Activated naive CD8-positive, alpha-beta T cell treated with anti-CD3 and anti-CD28 coated beads, Interleukin-2, amount 10 ng/mL, durations not matched to agents 7 days and 5 days (primary cell): ENCODE measurements at places on chromosomes 3 and 15. TPM values are rescaled to one million over a fixed set of nuclear protein-coding genes. Genes with fewer than 3 reads are reported as not detected.

The ZDHHC23 gene
- total RNA-seq, result 3.4 TPM

The TMEM40 gene
- total RNA-seq, result not detected

The GRAMD2A gene
- not detected for total RNA-seq

The NPAP1 gene
- not detected for total RNA-seq

The VILL gene
- 25.2 TPM for total RNA-seq

The SLC7A14 gene
- total RNA-seq, result not detected

The LRTM1 gene
- total RNA-seq, result not detected

DNA sequence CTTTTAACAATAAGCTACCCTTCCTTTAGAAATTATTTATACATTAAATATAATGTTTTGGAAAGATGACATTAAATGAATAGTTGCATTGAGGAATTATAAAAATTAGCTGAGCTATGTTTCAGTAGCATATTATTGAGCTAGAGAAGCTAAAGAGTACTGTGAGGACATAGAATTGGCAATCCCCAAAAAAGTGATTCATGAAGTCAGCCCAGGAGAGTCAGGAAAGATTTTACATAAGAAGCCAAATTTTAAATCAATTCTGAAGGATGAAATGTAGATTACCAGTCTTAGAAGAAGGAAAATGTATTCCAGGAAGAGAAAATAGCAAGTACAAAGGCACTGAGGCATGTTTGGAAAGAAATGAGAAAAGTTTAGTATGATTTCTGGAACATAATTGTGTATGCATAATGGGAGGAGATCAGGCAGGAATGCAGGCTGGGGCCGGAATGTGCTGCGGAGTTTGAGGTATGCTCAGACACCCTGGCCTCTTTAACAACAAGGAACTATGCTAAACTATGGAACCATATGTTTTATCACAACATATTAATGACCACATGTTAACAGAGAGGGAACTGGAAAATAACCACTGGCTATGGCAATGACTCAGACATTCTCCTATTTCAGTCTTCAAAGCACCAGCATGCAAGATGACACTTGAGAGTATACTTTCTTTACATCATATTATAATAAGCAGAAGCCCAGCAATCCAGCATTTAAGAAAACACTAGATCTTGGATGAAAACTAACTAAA, 103.3 kb upstream of the COL8A1 start:
- no peak for DNase-seq

GRCh38 chr15:85474700-85475316, 94.4 kb downstream of the AKAP13 start:
- DNase-seq, result no peak

- DNase-seq, result no peak
These were observed 289.6 kb upstream of the LYSMD4 start for GRCh38 chr15:100022806-100023205.

GRCh38 chr3:6250167-6250566, 610.7 kb upstream of the GRM7 start:
- no peak for DNase-seq

- DNase-seq, result no peak
These were observed 636.1 kb downstream of the NTRK3 start for GRCh38 chr15:87620393-87620792.

DNA sequence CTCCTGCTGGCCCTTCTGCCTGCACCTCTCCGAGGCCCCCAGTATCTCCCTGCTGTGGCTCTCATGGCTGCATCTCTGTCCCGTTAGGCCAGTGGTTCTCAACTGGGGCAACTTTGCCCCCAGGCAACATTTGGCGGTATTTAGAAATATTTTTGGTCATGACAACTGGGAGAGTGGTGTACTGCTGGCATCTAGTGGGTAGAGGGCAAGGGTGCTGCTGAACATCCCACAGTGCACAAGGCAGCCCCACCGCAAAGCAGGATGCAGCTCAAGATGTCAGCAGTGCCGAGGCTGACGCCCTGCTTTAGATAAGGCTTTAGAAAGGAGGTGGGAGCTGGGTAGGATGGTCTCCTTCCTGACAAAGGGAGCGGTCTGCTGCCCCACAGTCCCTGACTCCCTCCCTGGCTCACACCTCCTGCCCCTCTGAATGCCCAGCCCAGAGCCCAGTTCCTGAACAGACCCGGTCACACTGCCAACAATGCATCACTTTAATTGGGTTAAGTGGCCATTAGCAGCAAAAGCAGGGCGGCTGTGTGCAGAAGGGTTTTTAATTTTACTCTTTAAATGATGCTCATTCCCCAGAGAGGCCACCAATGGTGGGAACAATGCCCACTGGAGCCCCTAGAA, 68.8 kb upstream of the TMEM115 start:
- no peak for DNase-seq

DNA sequence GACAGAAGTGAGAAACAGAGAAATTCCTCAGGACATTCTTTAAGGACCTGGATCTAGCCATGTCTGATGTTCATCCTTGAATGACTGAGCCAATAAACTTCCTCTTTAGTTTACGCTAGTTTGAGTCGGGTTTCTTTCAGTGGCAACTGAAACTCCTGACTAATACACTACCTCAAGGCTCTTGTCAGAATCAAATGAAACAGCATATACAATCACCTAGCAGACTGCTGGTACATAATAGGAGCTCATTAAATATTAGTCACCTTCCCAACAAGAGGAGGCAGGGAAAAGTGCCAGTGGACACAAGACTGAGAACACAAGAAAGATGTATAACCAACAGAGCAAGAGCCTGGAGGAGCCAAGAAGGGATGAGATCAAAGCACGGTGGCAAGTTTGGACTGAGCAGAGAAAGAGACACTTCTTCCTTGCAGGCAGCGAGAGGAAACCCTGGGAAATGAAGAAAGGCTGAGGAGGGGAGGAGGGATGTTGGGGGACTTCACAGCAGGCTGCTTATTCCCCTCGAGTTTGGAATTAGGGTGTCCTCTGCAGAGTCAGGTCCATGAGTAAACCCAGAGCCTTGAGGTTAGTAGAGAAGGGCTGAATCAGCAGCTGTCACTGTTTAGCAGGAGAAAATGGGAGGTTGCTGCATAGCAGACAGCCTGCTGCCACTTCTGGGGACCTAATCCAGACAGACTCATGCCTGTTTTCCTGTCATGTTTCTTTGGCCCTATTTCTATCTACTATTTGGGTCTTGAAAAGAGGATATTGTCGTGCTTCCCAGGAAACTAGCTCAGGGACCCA, 73.3 kb downstream of the MRPL46 start:
- DNase-seq, result no peak

GRCh38 chr3:81876826-81877225, 115.4 kb upstream of the GBE1 start:
- no peak for DNase-seq

- DNase-seq, result no peak
These were observed 198.6 kb downstream of the VGLL3 start for GRCh38 chr3:86792316-86792715.

- no peak for DNase-seq
These were observed 46.9 kb downstream of the PIK3R4 start for GRCh38 chr3:130699765-130700164.
